Stimulated activated naive CD4-positive, alpha-beta T cell (primary cell): ENCODE measurements at places on chromosomes 1 and 21.

GRCh38 chr1:36869054-36869453, 165.3 kb downstream of the GRIK3 start:
- no peak for DNase-seq

GRCh38 chr21:39564200-39564599, 48.5 kb upstream of the B3GALT5 start:
- no peak for DNase-seq

GRCh38 chr1:167404161-167404888, 114.0 kb downstream of the CD247 start:
- no peak for DNase-seq

- DNase-seq: no peak
These were observed 100.5 kb upstream of the S1PR1 start for GRCh38 chr1:101136271-101136670.

DNA sequence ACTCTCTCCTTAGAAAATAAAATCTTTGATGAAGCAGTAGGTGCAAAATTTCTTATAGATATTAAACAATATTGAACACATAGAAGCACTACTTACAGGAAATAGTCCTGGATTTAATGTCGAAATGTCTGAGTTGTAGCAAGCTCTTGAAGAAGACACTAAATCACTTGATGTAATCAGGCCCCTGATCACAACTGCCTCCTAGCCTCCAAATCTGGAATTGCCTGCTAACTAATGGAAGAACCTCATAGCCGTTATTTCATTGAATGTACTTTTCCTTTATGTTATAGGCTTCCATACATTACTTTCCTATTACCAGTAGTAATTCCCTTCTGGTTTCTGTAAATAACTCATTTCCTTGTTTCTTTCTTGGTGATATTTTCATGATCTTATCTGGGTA, 675.7 kb upstream of the CHRM3 start:
- no peak for DNase-seq
